ENCODE measurements at places on chromosomes 2 and 18.

DNA sequence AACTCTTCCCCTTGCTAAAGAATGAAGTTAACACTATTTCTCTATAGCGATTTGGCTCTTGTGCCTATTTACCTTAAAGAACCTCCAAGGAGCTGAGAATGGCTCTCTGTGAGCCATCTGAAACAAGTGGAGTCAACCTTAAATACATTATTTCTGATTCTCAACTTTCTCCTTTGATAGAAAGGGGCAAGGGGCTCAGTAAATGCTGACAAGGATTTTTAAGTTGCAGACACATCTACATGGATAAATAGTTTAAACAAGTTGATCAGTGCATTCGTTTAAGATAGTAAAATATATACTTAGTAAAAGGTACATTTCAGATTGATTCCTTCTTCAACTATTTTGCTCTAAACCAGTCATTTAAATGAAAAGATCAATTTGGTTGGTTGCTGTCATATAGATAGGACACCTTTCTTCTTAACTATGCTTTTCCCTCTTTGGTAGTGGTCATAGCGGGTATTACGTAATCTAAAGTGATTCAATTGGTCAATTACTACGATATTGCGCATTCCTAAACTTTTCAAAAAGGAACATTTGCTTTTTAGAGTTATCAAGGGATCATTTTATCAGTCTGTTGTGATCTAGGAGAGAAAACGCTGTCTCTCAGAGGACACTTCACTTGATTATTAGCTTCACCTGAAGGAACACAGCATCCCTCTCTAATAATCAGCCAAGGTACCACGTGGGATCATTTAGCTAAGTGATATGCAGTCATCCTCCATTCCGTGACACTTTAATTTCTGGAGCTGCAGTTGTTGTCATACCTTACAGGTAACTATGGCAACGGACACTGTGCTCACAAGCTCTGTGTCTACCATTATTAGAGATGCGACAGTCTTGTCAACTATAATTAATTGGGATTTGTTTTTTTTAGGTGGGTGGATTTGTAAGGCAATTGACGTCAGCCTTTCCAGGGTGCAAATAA is 50.9 kb upstream of the KCNE4 start:
- DNase-seq = no peak
- no peak overlapping the region for H3K4me3 ChIP-seq
- no peak overlapping the region for H3K27ac ChIP-seq
- H3K4me1 ChIP-seq = no peaks in the 10 kb centered on the region
- H3K36me3 ChIP-seq = no peaks in the 10 kb centered on the region

GRCh38 chr2:178828486-178828881 is 21.3 kb upstream of the TTN start:
- H3K4me3 ChIP-seq = no peak overlapping the region
- H3K36me3 ChIP-seq = no peaks in the 10 kb centered on the region
- H3K27me3 ChIP-seq = no peaks in the 10 kb centered on the region
- DNase-seq = no peak

GRCh38 chr2:156253765-156254164 is 78.8 kb downstream of the NR4A2 start:
- H3K4me3 ChIP-seq = no peak overlapping the region
- no peaks in the 10 kb centered on the region for H3K4me1 ChIP-seq

GRCh38 chr2:237604391-237604790 is 13.9 kb upstream of the RAB17 start:
- peaks cover 20% of the 10 kb centered on the region for H3K4me1 ChIP-seq
- H3K27me3 ChIP-seq = no peaks in the 10 kb centered on the region
- no peaks in the 10 kb centered on the region for H3K36me3 ChIP-seq
- H3K27ac ChIP-seq = no peak overlapping the region
- H3K4me3 ChIP-seq = no peak overlapping the region

- no peaks in the 10 kb centered on the region for H3K36me3 ChIP-seq
- no peak overlapping the region for H3K4me3 ChIP-seq
- H3K4me1 ChIP-seq = no peaks in the 10 kb centered on the region
- no peak for DNase-seq
- H3K27ac ChIP-seq = no peak overlapping the region
These were observed 150.2 kb upstream of the POU3F3 start for GRCh38 chr2:104703669-104704068.

DNA sequence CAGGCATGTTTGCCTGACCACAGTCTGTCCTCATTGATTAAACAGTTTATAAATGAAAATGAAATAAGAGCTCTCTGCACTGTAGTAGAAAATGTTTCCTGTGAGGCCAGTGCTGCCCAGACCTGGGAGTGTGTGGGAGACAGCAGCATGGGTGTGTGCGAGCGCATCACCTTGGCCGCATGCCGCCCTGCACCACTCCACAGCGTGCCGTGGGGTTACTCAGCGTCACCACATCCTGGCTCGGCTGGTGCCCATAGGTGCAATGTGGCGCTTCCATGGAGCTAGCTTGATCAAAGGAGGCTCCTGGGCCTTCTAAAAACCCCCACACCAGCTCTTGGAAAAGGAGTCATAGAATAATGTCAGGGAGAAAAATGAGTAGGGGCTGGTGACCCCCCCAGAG is 76.0 kb upstream of the EPC2 start:
- H3K27me3 ChIP-seq = no peaks in the 10 kb centered on the region
- DNase-seq = no peak
- no peak overlapping the region for H3K4me3 ChIP-seq
- no peaks in the 10 kb centered on the region for H3K36me3 ChIP-seq
- no peaks in the 10 kb centered on the region for H3K4me1 ChIP-seq
- no peak overlapping the region for H3K27ac ChIP-seq

GRCh38 chr2:16321872-16322271 is 343.8 kb downstream of the CYRIA start:
- H3K36me3 ChIP-seq = no peaks in the 10 kb centered on the region
- H3K4me3 ChIP-seq = no peak overlapping the region
- DNase-seq = no peak
- H3K4me1 ChIP-seq = no peaks in the 10 kb centered on the region

DNA sequence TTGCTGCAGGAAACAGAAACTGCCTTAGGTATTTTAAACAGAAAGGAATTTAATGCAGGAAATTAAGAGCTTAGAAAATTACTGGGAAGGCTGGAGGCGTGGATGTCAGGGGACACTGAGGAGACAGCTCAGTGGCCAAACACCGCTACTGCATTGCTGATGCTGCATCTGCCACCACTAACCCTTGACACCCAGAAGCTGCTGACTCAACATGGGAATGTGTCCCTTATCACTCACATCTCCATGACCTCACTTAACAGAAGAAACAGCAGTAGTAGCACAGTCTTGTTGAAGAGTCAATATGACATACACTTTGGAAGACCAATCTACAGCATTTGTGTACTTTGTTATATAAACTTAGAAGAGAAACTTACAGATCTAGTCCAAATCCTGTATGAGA is 906.1 kb downstream of the SLC4A3 start:
- H3K27me3 ChIP-seq = no peaks in the 10 kb centered on the region
- no peak overlapping the region for H3K27ac ChIP-seq
- DNase-seq = no peak
- H3K4me3 ChIP-seq = no peak overlapping the region

GRCh38 chr2:158923180-158923594 is 45.3 kb upstream of the TANC1 start:
- H3K27ac ChIP-seq = no peak overlapping the region
- H3K4me1 ChIP-seq = no peaks in the 10 kb centered on the region
- H3K4me3 ChIP-seq = no peak overlapping the region
- no peaks in the 10 kb centered on the region for H3K27me3 ChIP-seq
- H3K36me3 ChIP-seq = no peaks in the 10 kb centered on the region

GRCh38 chr2:238136820-238137537 is 1.5 kb upstream of the KLHL30 start:
- H3K36me3 ChIP-seq = no peaks in the 10 kb centered on the region
- H3K4me1 ChIP-seq = peaks cover 8% of the 10 kb centered on the region
- H3K4me3 ChIP-seq = no peak overlapping the region

DNA sequence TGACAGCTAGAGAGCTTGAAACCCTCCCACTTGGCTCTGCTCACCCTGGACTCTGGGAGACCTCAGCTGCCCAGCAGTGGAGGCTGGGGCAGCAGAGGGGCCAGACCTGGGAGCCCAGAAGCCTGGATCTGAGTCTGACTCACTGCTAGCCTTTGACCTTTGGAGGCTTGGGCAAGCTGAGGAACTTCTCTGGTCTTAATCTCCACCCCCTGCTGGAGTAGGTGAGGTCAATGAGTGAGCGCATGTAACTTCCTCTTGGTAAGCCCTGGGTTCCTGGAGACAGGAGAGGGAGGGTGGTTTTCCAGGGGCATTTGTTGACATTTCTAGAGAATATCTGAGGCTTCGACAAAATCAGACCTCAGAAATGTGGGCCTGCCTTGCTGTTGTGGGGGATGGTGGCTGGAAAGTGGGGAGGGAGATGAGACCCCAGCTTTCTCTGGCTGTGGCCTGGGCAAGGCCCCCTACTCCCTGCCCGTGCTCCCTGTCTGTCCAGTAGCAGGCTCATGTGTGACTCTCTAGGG is 73.0 kb upstream of the YWHAQ start:
- no peaks in the 10 kb centered on the region for H3K36me3 ChIP-seq
- no peak overlapping the region for H3K4me3 ChIP-seq
- DNase-seq = no peak
- H3K27ac ChIP-seq = no peak overlapping the region
- H3K27me3 ChIP-seq = no peaks in the 10 kb centered on the region
- no peaks in the 10 kb centered on the region for H3K4me1 ChIP-seq

DNA sequence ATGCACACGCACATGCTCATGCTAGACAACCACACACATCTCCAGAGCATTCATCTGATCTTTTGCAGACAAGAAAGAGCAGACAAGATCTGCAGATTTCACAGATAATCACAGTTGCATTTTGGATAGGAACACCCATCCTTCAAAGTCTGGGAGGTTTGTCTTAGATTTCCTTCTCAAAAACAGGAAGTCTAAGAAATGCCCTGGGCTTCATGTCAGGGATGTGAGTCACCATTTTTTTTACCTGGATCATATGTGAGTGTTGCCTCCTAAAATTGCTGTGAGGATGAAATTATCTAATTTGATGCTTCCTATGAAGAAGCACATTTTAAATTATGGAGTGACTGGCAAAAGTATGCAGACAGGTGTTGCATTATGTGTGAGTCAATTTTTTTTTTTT is 46.1 kb downstream of the SRD5A2 start:
- no peak overlapping the region for H3K27ac ChIP-seq
- DNase-seq = no peak
- H3K4me3 ChIP-seq = no peak overlapping the region

- no peaks in the 10 kb centered on the region for H3K27me3 ChIP-seq
- H3K4me1 ChIP-seq = no peaks in the 10 kb centered on the region
- no peak for DNase-seq
- H3K36me3 ChIP-seq = no peaks in the 10 kb centered on the region
- H3K4me3 ChIP-seq = no peak overlapping the region
These were observed 122.9 kb upstream of the SOX11 start for GRCh38 chr2:5569256-5569655.
